Activated T-cell treated with anti-CD3 and anti-CD28 coated beads for 48 hours (primary cell): ENCODE measurements at places on chromosomes 6 and 20.

GRCh38 chr6:112663698-112664097 is 316.6 kb downstream of the RFPL4B start:
- no peak for DNase-seq

GRCh38 chr6:21514288-21514687 is 79.3 kb upstream of the SOX4 start:
- no peak for DNase-seq

DNA sequence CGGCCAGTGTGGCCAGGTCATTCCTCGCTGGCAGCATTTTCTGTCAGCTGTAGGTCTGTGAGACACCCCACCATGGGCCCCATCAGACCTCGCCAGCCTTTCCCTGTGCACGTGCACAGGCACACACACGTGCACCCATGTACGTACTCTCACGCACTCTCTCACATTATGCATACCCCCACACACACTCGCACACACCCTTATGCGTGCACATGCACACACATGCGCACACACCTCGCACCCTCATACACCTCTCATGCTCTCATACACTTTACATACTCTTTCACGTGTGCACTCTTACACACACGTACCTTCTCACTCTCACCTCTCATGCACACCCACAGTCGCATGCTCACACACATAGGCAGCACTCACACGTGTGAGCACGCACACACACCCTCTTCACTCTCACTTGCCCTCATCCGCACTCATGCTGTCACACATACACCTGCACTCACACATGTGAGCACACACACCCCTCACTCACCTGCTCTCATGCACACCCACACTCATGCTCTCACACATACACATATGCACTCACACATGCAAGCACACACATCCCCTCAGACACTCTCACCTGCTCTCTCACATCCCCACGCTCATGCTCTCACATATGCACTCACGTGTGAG is 46.7 kb downstream of the SNX9 start:
- no peak for DNase-seq

GRCh38 chr6:99330159-99330558 is 19.3 kb downstream of the FAXC start:
- peak; percentile 34 for DNase-seq

DNA sequence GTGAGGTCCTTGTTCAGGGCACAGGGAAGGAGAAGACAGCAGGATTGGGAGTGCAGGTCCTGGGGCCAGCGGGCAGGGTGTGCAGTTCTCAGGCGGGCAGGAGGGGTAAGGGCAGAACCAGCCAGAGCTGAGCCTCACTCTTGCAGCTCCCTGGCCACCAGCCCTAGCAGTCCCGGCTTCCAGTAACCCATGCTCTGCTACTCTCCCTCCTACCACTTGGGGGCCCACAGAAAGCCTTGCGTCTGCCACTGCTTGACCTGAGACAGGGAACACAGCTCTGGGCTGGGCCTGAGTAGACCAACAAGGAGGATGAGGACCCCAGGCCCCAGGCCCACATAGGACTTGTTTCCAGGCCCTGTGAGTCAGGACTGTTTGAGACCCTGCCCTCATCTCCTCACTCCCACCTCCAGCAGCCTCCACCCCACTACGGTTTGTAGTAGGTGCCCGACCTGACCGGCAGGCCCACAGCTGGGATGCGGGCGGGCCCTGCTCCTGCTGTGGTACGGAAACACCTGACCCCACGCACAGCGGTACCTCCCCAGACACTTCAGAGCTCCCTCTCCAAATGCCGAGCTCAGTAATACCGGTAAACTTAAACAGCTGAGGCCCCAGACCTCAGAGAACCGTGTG is 39.2 kb downstream of the KCNK5 start:
- no peak for DNase-seq

GRCh38 chr6:33816911-33817310 is 13.1 kb upstream of the MLN start:
- DNase-seq = no peak

GRCh38 chr6:55941702-55942101 is 66.3 kb upstream of the BMP5 start:
- no peak for DNase-seq

DNA sequence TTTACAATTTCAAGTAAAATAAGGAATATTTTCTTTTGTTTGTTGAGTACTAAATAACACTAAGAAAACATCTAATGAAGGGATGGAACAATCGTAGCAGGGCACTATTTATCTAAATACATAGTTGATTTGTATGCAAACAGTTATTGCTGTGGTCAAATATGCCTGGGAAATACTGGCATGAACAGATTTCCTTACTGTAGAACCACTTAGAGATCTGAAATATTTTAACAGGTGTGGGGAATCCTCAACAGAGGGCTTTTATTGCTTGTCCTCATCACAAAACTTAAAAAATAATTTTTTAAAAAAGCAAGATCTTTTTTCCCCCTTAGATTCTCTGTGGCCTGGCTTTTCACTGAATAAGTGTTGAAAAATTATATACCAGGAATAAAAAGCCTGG is 233.0 kb upstream of the FAM83B start:
- DNase-seq = no peak

DNA sequence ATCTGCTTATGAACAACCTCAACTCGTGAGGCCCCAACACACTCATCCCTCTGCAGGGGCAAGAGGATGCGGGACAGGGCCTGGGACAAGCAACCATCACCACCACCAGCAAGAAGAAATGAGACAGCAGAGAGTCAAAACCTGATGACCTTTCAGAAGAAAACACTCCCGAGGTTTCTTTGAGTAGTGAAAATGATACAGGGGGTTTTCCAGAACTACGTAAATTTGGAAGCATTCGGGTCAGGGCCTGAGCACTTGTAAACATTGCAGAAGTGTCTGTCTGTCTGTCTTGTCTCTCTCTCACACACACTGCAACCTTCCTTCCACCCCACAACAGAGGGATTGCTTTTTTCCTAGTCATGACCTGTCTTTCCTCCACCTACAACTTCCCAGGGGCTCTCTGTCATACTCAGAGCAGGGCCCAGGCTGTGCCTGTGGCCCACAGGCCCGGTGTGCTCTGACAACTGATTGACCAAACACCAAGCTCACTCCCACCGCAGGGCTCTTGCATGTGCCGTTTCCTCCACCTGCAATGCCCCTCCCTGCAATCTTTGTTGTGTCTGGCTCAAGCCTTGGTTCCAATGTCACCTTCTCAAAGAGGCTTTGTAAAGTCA is 90.9 kb downstream of the BMP7 start:
- DNase-seq = no peak

GRCh38 chr20:37986873-37987601 is 46.2 kb downstream of the TTI1 start:
- DNase-seq = no peak

- peak; percentile 31 for DNase-seq
Observed at GRCh38 chr6:143026696-143027449, 33.8 kb upstream of the AIG1 start.

- DNase-seq = no peak
Observed at GRCh38 chr6:128150376-128150775, 249.5 kb upstream of the THEMIS start.

DNA sequence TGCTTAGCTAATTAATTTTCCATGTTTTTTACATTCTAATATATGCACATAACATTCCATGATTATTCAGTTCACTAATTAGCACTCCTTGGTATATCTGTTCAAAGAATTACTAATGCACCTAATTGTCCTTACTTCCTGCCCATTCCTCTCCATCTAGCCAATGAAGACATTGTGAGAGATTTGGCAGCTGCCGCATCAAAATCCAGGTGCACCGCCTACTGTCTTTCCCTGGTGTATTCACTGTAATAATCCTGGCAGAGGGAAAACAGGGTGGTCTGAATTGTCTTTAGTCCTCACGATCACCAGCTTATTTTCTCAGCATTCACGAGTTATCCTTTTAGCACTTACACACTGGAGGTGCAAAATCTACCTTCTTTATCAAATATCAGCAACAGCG is 61.0 kb upstream of the SCGN start:
- DNase-seq = no peak
